Glutamatergic neuron (in vitro differentiated cells): ENCODE measurements at places on chromosomes 4 and X.

GRCh38 chrX:39650768-39651347 lies 446.9 kb downstream of the BCOR start:
- peak; percentile 30 for DNase-seq

DNA sequence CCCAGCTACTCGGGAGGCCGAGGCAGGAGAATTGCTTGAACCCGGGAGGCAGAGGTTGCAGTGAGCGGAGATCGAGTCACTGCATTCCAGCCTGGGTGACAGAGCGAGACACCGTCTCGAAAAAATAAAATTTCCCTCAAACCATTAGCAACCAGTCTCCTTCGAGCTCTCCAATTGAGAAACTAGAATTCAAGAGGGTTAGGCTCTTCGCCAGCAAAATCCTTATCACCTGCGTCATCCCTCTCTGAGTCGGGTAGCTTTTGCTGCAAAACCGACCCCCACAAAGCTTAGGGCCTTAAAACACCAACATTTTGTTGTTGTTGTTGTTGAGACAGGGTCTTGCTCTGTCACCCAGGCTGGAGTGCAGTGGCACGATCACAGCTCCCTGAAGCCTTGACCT lies 75.1 kb upstream of the DDX3X start:
- DNase-seq: no peak

DNA sequence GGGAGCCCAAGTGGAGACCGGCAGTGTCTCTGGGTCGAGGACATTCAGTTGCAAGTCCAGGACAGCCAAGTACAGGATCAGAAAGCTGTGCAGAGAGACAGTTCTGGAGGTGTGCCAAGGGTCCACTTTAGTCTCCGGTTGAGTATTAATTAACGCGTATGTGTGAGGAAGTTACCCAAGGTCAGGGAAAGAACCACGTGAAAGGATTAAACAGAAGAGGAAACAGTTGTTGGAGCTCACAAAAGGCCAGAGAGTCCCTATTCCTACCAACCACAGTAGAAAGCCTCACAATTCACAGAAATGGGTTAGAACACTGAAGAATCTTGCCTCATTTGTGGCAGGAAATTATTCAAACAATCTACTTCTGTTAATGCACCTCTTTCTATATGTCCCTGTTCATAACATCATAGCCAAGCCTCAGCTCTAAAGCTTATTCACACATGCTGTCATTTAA lies 17.9 kb upstream of the NSUN7 start:
- DNase-seq: no peak

GRCh38 chr4:5998333-5998936 lies 19.8 kb downstream of the C4orf50 start:
- DNase-seq: peak; percentile 84

DNA sequence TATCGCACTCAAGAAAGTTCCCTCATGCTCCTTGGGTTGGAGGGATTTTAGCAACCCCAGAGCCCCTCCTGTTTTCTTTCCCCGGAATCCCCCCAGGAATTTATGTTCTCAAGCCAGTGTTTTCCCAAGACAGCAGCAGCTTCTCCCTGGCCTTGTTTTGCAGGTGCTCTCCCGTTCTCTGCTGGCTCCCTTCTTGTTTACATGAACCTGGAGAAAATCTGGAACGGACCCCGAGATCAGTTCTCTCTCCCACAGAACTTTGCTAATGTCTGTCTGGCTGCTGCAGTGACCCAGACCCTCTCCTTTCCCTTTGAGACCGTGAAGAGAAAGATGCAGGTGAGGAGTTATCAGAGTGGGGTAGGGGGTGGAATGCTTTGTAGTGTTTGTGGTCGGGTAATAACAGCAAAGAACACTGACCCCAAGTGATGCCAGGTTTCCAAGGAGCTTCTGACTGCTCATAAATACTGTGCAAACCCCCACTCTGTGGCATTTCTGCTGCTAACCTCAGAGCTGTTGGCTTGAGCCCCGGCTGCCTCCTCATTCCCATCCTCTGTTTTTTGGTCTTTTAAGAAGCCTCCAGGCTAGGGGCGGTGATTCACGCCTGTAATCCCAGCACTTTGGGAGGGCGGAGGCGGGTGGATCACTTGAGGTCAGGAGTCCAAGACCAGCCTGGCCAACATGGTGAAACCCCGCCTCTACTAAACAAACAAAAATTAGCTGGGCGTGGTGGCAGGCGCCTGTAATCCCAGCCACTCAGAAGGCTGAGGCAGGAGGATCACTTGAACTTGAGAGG lies 11.1 kb downstream of the SLC25A43 start:
- no peak for DNase-seq

GRCh38 chr4:187192266-187192665 lies 468.6 kb upstream of the FAT1 start:
- no peak for DNase-seq

DNA sequence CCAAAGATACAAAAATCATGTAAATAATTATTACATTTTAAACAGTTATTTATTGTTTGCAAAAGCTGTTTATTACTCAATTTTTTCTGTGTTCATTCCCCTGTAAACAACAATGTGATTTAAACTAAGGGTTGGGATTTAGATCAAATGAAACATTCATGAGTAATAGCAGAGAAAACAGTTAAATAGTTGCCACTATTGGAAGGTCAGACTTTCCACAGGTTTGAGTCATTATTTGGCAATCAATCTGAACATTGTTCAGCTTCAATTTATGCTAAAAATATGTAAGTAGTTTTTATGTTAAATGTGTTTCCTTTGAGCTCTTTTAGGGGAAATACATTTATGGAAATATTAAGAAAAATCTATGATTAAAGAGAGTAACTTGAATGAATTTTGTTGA lies 144.9 kb downstream of the STIM2 start:
- no peak for DNase-seq

GRCh38 chr4:25440478-25441030 lies 63.5 kb downstream of the ANAPC4 start:
- no peak for DNase-seq

DNA sequence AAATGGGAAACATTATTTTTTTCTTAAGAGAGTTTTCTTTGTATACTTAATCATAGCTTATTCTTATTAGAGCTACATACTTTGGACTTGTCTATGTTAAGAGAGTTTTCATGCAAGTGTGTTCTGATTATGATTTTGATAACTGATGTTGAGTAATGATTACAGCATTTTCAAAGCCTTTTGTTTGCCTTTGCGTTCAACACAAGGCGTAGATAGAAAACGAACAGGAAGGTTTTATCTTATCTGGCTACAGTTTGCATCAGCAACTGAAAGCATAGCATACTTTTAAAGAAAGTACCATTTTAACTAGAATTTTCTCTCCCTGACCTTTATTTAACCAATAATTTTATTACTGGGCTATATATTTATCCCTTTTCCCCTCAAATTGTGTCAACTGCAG lies 51.6 kb upstream of the PDLIM5 start:
- DNase-seq: no peak
